HepG2 (cell line): ENCODE measurements at places on chromosomes 5 and 9. TPM values are rescaled to one million over a fixed set of nuclear protein-coding genes. Genes with fewer than 3 reads are reported as not detected.

The TAF11L4 gene
- total RNA-seq = not detected in 2 replicates

DNA sequence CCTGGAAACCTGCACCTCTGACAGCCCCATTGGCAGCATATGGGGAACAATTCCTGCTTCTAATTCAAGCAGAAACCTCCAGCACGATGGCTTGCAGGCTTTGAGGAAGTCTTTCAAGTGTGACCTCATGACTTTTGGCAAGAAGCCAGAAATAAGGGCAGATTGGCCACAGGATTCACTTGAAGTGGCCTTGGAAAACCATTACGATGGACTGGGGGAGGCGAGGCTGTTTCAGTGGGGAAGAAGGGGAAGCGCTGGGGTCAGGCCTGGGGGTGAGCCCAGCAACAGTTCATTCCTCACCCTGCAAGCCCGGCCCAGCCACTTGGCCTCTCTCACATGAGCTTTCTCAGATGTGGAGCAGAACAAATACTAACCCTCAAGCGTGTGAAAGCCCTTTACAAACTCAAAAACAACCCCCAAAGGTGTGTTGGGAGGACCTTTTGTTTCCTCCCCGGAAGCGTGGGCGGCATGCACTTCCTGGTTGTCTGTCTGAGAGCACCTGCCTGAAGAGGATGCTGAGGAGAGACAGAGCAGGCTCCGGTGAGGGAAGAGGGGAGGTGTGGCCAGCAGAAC is 26.9 kb upstream of the EEIG1 start:
- peak; percentile 45 for DNase-seq

- peak; percentile 6 for DNase-seq
These were observed 652 bp upstream of the TMEM161B start for GRCh38 chr5:88269222-88269771.

GRCh38 chr5:167664222-167664804 is 627.1 kb upstream of the WWC1 start:
- no peak for DNase-seq

DNA sequence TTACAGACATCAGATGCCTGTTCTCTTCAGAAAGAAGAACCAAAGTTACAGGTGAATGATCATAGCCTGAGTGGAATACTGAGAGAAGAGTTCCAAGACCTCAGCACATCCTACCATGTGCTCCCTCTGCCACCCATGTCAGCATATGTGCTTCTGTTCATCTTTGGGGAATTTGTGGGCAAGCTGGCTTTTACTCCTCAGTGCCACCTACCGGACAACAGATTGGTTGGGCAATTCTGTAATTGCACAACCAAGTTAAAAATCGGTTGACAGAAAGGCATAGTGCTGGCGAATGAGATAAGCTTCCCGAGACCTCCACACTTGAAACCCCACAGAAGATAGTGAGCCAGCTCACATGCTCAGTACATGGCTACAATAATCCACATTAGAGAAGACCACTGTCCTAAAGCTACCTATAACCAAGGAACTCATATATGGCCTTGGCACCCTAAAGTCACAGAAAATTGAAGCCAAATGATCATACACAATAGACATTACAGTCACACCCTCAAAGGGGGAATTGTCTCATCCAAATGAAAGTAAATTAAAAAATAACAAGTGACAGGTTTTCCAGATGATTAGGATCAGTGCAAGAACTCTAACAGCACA is 1238.0 kb upstream of the NUDT12 start:
- DNase-seq = peak; percentile 26

The LMX1B gene
- total RNA-seq = not detected in 2 replicates

The HMMR gene
- 48.3 and 82.7 TPM in 2 replicates for total RNA-seq

GRCh38 chr5:107576736-107577393 is 93.9 kb downstream of the EFNA5 start:
- no peak for DNase-seq

The OR1Q1 gene
- not detected in 2 replicates for total RNA-seq

The GPR151 gene
- not detected in 2 replicates for total RNA-seq

- no peak for DNase-seq
These were observed 11.9 kb upstream of the DDX41 start for GRCh38 chr5:177528631-177529030.

The CYLC2 gene
- not detected in 2 replicates for total RNA-seq

The TAF1L gene
- total RNA-seq = not detected in 2 replicates

The C5orf15 gene
- 35.7 and 58.5 TPM in 2 replicates for total RNA-seq

The ACSL6 gene
- 2.5 and 3.7 TPM in 2 replicates for total RNA-seq

DNA sequence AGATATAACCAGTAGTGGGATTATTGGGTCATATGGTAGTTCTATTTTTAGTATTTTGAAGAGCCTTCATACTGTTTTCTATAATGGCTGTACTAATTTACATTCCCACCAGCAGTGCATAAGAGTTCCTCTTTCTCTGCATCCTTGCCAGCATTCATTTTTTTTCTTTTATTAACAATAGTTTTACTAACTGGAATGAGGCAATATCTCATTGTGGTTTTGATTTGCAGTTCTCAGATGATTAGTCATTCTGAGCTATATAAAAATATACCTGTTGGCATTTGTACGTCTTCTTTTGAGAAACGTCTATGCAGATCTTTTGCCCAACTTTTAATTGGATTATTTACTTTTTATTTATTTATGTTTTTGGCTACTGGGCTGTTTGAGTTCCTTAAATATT is 1579.3 kb upstream of the CDH6 start:
- no peak for DNase-seq

The GARIN3 gene
- not detected in 2 replicates for total RNA-seq

GRCh38 chr5:144972317-144972716 is 801.6 kb downstream of the KCTD16 start:
- DNase-seq = no peak

- DNase-seq = no peak
These were observed 48.8 kb downstream of the HABP4 start for GRCh38 chr9:96498796-96499195.

GRCh38 chr9:126490214-126490631 is 123.5 kb upstream of the LMX1B start:
- DNase-seq = no peak

DNA sequence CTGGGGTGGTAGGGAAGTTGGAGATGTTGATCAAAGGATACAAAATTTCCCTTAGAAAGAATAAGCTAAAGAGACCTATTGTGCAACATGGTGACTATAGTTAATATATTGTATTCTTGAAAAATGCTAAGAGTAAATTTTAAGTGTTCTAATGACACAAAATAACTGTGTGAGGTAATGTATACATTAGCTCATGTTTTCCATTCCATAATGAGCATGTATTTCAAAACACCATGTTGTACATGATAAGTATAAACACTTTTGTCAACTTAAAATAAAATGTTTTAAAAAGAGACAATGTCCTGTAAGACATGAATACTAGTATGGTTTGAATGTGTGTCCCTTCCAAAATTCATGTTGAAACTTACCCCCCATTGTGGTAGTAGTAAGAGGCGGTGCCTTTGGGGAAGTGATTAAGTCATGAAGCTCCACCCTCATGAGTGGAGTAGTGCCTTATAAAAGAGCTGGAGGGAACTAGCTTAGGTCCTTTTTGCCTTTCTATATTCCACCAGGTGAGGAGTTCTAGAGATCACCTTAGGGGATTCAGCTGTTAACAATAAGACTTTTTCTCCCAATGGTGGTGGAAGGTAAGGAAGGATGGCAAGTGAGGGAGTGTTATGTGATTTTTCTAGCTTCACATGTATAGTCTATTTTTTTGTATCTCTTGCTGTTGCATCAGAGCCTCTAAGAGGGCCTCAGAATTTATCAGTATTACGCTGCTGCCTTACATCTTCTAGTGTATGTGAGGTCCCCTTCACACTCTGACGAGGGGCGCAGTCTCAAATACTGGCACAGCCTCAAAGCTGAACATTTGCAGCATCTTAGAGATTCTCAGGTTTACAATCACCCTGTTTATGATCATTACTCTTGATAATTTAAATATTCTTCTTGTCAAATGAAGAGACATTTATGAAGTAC is 94.9 kb upstream of the NREP start:
- DNase-seq = no peak

DNA sequence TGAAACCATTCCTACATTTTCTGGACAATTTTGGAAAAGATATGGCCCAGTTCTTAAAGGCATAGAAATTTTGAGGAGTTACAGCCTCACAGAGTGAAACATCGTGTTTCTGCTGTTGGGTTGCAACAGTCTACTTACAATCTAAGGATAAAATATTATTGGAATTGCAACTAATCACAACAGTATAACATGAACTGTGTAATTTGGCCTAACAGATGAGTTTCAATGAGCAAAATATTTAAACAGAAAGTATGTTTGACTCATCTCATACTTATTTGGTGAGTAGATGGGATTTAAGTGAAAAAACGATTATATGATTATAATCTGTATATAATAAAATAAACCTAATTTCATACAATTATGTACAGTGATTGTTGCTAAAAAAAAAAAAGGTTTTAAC is 1061.8 kb downstream of the CDH12 start:
- DNase-seq = no peak

DNA sequence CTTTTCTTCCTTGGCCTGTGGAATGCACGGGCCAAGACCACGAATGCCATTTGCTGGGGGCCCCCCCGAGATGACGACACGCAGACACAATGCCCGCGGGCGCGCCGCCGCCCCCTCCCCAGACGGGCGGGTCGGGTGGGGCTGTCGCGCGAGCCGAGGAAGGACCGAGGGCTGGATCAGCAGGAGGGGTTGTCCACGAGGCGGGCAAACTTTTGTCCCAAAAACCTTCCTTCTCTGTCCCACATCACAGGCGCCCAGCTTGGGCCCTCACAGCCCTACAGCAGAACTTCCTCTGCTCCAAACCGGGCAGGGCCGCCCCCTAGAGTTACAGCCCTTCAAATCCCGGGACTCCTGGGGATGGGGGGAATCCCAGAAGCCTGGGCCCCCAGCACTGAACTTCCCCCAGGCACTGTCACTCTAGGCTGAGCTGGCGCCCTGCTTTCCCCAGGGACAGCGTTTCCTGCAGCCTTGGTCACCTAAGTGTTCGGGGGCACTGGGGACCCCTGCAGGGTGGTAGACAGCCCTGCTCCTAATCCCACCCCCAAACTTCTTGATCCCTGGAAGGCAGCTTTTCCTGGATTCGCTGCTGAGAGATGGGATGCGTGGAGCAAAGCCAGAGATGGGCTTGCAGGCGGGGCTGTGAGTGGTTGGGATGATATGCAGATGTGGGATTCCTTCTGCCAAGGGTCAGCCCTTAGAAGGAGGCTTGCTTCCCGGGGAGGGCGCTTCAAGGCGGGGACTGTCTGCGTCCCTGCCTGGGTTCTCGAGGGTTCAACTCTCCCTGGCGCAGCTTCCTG is 980 bp downstream of the COL5A1 start:
- DNase-seq = no peak

- DNase-seq = peak; percentile 55
These were observed 532.4 kb downstream of the ANXA1 start for GRCh38 chr9:73683862-73684591.

The STK10 gene
- 6.2 and 7.2 TPM in 2 replicates for total RNA-seq

DNA sequence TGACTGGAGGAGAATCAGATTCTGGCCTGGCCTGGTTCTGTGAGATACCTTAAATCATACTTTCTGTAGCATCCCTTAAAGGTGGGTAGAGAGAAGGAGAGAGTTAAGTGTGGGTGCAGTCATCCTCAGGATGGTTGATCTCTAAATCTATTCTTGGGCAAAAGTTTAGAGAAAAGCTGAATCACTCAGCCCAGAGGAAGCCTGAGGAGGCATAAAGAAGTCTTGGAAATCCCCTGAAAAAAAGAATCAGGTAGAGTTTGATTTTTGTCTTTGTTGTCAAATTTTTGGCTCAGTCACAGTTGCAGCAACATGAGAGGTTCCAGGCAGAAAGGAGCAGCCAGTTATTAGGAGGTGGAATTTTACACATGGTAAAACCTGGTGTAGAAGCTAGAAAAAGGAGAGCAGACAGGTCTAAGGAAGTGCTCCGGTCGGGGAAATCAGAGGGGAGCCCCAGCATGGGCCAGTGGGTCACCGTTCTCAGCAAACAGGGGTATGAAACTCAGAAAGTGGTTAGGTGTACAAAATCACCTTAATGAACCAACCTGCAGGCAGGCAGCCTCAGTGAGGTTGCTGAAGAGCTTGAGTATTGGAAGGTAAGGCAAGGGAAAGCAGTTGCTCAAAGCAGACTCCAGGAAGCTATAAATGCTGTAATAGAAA is 116.2 kb upstream of the CNTLN start:
- DNase-seq = no peak

- no peak for DNase-seq
These were observed 16.1 kb downstream of the PALM2AKAP2 start for GRCh38 chr9:109796078-109796477.
